ENCODE measurements at places on chromosomes 7 and 10. TPM values are rescaled to one million over a fixed set of nuclear protein-coding genes. Genes with fewer than 3 reads are reported as not detected.

GRCh38 chr7:28041508-28042314 lies 138.9 kb downstream of the JAZF1 start:
- no peak for DNase-seq

GRCh38 chr10:58950618-58951017 lies 225.8 kb upstream of the PHYHIPL start:
- no peak for DNase-seq

DNA sequence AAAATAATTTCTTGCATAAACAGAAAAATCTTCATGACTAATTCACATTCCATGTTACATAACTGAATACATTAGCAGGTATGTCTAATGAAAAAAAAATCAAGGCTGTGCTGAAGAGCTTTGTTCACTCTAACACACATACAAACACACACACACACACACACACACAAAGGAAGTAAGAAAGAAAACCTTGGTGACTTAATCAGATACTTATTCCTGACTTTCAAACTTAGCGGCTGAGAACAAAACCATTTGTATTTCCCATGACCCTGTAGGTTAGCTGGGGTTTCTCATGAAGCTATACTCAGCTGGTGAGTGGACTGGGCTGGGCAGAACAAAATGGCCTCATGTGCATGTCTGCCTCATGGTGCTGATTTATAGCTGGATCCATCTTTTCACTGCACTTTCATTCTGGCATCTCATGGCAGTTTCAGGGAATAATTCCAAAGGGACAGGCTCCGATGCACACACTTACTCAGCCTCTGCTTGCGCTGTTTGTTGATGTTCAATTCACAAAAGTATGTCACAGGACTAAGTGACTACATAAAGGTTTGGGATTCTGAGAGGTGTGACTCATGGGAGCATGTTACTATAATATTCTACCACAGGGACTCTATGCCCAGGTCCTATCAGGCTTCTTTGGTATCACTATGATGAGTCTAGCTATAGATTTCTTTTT lies 161.2 kb downstream of the PCLO start:
- no peak for DNase-seq

DNA sequence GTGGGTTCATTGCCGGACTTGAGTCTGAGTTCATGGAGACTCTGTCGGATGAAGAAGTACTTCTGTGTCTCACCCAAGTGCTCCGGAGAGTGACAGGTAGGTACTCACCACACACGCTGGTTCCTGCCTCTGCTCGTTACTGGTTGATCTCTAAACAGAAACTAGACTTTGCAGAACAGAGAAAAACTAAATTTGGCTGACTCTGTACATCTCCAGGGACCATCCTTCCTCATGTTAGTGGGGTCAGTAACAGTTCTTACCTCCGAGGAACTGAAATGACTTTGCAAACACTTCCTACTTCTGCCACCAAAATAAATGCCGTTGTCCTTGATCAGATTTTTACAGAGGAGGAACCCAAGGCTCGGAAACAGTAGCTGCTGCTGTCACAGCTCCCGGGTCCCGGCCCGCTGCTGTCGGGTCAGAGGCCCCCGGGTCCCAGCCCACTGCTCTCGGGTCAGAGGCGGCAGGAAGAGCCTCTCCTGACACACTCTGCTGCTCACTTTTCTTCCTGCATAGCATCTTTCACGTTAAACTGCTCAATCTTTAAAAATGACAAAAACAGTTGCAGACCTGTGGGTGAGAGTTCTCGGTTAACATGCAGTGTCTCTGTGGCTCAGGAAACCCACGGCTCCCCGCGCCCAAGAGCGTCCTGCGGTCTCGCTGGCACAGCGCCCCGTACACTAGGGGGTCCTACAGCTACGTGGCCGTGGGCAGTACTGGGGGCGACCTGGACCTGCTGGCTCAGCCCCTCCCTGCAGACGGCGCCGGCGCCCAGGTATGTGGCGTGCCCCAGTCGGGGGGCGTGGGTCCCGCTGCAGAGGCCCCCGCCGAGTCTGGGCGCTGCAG lies 4.8 kb upstream of the MTG1 start:
- DNase-seq = no peak

DNA sequence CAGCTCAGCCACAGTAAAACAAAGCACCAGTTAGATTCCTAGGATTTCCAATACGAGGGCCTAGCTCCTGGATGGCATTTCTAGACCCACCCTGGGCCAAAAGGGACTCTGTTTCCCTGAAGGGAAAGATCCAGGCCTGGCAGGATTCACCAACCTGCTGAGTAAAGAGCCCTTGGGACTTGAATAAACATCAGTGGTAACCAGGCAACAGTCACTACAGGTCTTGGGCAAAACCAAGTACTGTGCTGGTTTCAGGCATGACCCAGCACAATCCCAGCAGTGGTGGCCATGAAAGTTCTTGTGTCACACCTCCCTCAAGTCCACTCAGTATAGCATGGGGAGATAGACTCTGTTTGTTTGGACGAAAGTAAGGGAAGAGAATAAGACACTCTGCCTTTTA lies 31.0 kb upstream of the STARD3NL start:
- no peak for DNase-seq

- no peak for DNase-seq
These were observed 108.7 kb downstream of the NEURL1 start for GRCh38 chr10:103602028-103602851.

ANLN gene
- total RNA-seq = 50.2 TPM

SLC35B4 gene
- total RNA-seq = 16.2 TPM

MOGAT3 gene
- 8.2 TPM for total RNA-seq

BTBD16 gene
- total RNA-seq = 4.7 TPM

Data from HT-29 (cell line).